Activated CD4-positive, alpha-beta T cell treated with anti-CD3 and anti-CD28 coated beads, Interleukin-2, amount 10 ng/mL, durations not matched to agents 24 days and 14 days (primary cell): ENCODE measurements at places on chromosomes 4 and X. TPM values are rescaled to one million over a fixed set of nuclear protein-coding genes. Genes with fewer than 3 reads are reported as not detected.

The FAM184B gene
- total RNA-seq = not detected in 2 replicates

The EVC2 gene
- 0.31 and 0.40 TPM in 2 replicates for total RNA-seq

The MAP3K15 gene
- total RNA-seq = 0.31 and 0.37 TPM in 2 replicates

The SPIN2A gene
- 0.66 and 1.0 TPM in 2 replicates for total RNA-seq

The SNX12 gene
- 56.0 and 57.1 TPM in 2 replicates for total RNA-seq

The TRAM1L1 gene
- total RNA-seq = not detected in 2 replicates

GRCh38 chr4:100519205-100519604, 1.4 kb upstream of the EMCN start:
- DNase-seq = no peak
- no peak overlapping the region for H3K27ac ChIP-seq
- H3K4me1 ChIP-seq = no peaks in the 10 kb centered on the region
- H3K27me3 ChIP-seq = peaks cover 9% of the 10 kb centered on the region

- peaks cover 4% of the 10 kb centered on the region for H3K27me3 ChIP-seq
- DNase-seq = no peak
- H3K4me1 ChIP-seq = no peaks in the 10 kb centered on the region
- H3K4me3 ChIP-seq = no peak overlapping the region
Observed at GRCh38 chr4:150039274-150040127, 38.7 kb upstream of the DCLK2 start.

GRCh38 chr4:186240452-186240847, 13.1 kb downstream of the KLKB1 start:
- no peaks in the 10 kb centered on the region for H3K36me3 ChIP-seq
- no peaks in the 10 kb centered on the region for H3K4me1 ChIP-seq
- H3K27me3 ChIP-seq = no peaks in the 10 kb centered on the region
- no peak overlapping the region for H3K27ac ChIP-seq
- H3K4me3 ChIP-seq = no peak overlapping the region

DNA sequence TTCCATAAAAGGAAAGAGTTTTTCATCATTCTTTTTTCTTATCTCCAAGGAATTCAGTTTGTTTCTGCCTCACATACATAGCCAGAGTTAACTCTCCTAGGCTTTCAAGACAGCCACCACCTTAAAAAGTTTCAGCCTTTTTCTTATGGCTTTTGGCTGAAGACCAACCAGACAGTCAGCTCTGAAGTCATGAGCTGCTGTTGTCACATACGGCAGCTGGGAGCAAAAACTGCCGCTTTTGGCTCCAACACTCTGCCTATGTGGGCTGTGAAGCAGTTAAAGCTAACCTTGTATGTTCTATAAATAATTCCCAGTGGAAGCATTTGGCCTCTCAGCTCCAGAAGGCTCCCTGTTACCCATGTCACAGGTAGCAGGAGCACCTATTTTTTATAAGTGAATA, 104.1 kb downstream of the KLHL4 start:
- H3K4me3 ChIP-seq = no peak overlapping the region
- H3K27me3 ChIP-seq = no peaks in the 10 kb centered on the region
- DNase-seq = no peak
- H3K27ac ChIP-seq = no peak overlapping the region
- no peaks in the 10 kb centered on the region for H3K36me3 ChIP-seq
- no peaks in the 10 kb centered on the region for H3K4me1 ChIP-seq

- no peak overlapping the region for H3K4me3 ChIP-seq
- no peaks in the 10 kb centered on the region for H3K4me1 ChIP-seq
- no peak overlapping the region for H3K27ac ChIP-seq
- H3K27me3 ChIP-seq = peaks cover 3% of the 10 kb centered on the region
- H3K36me3 ChIP-seq = no peaks in the 10 kb centered on the region
Observed at GRCh38 chr4:21775703-21776102, 172.9 kb downstream of the KCNIP4 start.

DNA sequence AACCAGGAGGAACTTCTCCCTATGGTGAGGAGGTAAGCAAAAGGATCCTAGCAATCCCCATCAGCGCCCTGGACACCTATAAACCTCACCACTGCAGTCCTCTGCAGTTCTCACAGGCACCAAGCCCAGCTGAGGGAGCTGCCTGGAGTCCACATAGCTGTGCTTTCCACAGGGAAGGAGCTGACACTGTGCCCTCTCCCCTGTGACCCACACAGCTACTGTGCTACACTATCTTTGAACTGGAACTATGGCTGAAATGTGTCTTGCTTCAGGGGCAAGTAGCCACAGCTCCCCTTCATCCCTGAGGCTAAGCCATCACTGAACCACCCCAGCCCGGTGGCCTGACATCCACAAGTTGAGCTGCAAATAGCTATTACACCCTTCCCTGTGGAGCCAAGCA, 208.5 kb upstream of the RPL34 start:
- H3K27me3 ChIP-seq = peaks cover 22% of the 10 kb centered on the region
- H3K36me3 ChIP-seq = no peaks in the 10 kb centered on the region
- H3K4me1 ChIP-seq = no peaks in the 10 kb centered on the region
- DNase-seq = no peak
- H3K4me3 ChIP-seq = no peak overlapping the region

GRCh38 chr4:45776146-45776545, 347.7 kb downstream of the GABRG1 start:
- H3K4me1 ChIP-seq = no peaks in the 10 kb centered on the region
- H3K36me3 ChIP-seq = no peaks in the 10 kb centered on the region
- no peak overlapping the region for H3K27ac ChIP-seq
- no peaks in the 10 kb centered on the region for H3K27me3 ChIP-seq
- DNase-seq = no peak
- no peak overlapping the region for H3K4me3 ChIP-seq

DNA sequence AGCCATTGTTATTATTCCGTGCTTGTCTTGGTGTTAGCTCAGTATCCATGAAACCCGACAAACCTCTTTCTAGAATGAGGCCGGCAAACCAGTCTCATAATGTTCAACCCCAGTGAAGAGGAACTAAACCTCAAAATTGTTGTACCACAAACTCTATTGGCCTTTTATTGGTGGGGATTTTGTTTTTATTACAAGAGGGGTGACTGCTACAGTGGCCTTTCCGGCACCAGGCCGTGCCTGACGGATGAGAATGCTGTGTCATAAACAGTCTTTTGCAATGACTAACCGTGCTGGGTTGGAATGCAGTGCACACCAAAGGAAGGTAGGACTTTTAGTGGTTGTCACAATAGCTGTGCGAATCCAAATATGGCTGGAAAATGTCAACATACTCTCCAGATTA, 60.8 kb downstream of the SHROOM2 start:
- no peak overlapping the region for H3K27ac ChIP-seq
- H3K36me3 ChIP-seq = no peaks in the 10 kb centered on the region
- no peaks in the 10 kb centered on the region for H3K4me1 ChIP-seq
- DNase-seq = no peak
- H3K27me3 ChIP-seq = no peaks in the 10 kb centered on the region
- H3K4me3 ChIP-seq = no peak overlapping the region

DNA sequence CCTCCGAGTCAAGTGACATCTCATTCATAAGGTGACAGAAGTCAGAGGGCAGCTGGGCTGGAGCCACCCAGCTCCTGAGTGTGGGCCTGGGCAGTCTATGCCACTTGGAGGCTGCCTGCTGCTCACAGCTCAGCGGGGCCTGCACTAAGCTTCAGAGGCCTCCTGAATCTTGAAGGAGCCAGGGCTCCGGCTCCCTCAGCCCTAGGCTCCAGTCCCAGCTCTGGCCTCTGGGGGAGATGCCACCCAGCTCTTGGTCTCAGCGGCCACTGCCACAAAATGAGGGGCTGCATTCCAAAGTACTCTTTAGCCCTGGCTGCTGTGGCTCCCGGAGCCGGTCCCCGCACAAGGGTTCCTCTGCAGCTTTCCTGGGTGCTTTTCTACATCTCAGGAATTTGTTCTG, 32.7 kb upstream of the PSAPL1 start:
- no peak overlapping the region for H3K27ac ChIP-seq
- DNase-seq = no peak
- H3K4me1 ChIP-seq = no peaks in the 10 kb centered on the region
- H3K4me3 ChIP-seq = no peak overlapping the region

GRCh38 chr4:139202991-139203390, 26.0 kb upstream of the ELF2 start:
- peaks cover 34% of the 10 kb centered on the region for H3K27me3 ChIP-seq
- peaks cover 6% of the 10 kb centered on the region for H3K4me1 ChIP-seq
- DNase-seq = no peak

GRCh38 chr4:145921231-145921630, 17.4 kb downstream of the ZNF827 start:
- DNase-seq = no peak
- peaks cover 43% of the 10 kb centered on the region for H3K36me3 ChIP-seq
- H3K27ac ChIP-seq = no peak overlapping the region
- no peak overlapping the region for H3K4me3 ChIP-seq
- H3K4me1 ChIP-seq = peaks cover 25% of the 10 kb centered on the region
- no peaks in the 10 kb centered on the region for H3K27me3 ChIP-seq

- peak; percentile 9 for DNase-seq
- no peak overlapping the region for H3K27ac ChIP-seq
- H3K4me3 ChIP-seq = no peak overlapping the region
- no peaks in the 10 kb centered on the region for H3K4me1 ChIP-seq
- no peaks in the 10 kb centered on the region for H3K36me3 ChIP-seq
Observed at GRCh38 chr4:141207961-141208360, 12.7 kb upstream of the ZNF330 start.

DNA sequence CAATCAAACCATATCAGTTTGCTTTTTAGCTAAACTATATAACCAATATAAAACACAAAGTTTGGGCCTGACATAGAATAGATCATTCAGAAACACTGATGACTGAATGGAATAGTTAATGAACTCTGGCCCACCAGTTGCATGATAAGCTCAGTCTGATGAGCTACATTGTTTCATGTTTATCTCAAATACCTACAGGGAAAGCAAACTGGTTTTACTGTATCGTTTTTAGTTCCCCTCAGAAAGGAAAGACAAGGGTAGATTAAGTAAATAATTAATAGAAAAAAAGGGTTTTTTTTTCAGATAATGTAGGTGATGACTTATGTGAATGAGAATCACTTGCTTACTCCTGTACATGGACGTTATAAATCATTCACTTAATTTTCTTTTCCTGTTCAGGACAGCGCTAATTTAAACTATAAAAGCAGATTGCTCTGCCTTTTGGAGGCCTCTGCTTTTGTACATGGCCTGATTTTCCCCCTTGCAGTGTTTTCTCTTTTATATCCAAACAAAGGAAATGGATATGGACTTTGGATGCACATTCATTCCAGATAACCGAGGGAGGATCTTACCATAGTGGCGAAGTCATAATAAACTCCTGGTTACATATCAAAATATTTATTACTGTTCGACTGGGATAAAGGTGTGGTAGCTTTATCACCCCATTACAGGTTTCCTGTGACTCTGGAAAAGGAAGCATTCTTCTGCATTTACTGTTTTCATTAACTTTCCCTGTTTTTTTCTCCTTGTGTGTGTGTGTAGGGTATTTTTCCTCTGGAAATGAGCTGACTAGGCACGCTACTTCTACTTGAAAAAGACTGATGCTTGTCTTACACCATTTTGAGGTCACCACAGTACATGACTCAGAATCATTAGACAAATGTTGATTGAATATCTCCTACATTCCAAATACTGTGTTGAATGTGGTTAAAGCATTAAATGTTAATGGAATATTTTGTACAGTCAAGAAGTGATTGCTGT, 373.1 kb upstream of the HS3ST1 start:
- H3K36me3 ChIP-seq = no peaks in the 10 kb centered on the region
- no peaks in the 10 kb centered on the region for H3K4me1 ChIP-seq
- DNase-seq = no peak
- no peaks in the 10 kb centered on the region for H3K27me3 ChIP-seq

DNA sequence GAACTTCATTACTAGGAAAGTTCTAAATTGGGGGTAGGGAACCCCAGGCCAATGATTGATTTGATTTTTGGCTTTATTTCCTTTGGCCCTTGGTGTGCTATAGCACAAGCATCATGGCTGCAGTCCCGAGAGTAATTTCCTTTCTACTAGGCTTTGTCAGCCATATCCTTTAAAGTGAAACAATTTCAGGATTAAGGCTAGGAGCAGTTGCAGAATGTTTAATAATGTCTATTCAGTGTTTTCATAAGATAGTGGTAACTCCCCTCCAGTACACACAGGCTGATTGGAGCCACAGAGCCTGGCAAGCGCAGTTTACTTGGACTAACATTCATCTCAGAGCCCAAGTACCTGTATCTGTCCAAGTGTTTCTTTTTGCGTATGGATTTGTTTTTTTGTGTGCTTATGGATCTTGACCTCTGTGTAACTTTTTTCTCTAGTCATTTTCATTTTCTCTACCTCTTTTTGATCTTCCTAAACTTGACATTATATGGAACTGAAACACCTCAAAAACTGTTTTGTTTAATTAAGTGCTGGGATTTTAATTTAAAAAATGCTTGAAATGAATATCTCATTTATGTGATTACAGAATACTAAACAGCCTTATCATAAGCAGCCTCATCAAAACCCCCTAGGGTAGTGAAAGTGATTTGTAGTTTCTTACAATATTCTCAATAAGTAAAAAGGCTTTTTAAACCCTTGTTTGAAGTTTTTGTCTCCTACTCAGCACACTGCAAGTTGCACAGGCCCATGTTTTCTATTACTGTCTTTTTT, 7.5 kb downstream of the STIM2 start:
- H3K36me3 ChIP-seq = peaks cover 17% of the 10 kb centered on the region
- H3K4me1 ChIP-seq = peaks cover 64% of the 10 kb centered on the region
- no peak for DNase-seq
- no peaks in the 10 kb centered on the region for H3K27me3 ChIP-seq

- H3K27ac ChIP-seq = no peak overlapping the region
- H3K4me1 ChIP-seq = no peaks in the 10 kb centered on the region
- DNase-seq = no peak
- no peak overlapping the region for H3K4me3 ChIP-seq
Observed at GRCh38 chrX:41779030-41779564, 55.1 kb downstream of the GPR82 start.

DNA sequence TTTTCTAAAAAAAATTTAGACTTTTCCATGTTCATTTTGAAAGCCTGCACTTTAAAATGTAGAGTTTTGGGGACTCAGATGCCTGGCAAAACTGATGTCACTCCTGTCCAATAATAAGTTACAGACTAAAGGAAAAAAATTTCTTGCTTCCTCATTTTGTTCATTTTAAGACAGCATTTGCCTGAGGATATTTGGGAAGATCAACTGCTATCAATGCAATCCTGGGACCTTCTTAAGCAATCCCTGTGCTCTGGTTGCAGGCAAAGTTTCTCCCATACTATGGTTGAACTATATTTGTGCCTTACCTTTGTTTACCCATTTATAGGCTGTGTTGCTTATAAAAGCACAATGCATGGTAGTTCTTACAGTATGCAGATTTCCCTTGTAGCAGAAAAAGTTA, 280.4 kb downstream of the CFAP47 start:
- no peak for DNase-seq
- no peaks in the 10 kb centered on the region for H3K27me3 ChIP-seq
- H3K27ac ChIP-seq = no peak overlapping the region
- no peak overlapping the region for H3K4me3 ChIP-seq
- no peaks in the 10 kb centered on the region for H3K36me3 ChIP-seq

GRCh38 chrX:108438110-108438623, at the start of gene COL4A6:
Gene COL4A6 (minus strand): TSS chrX:108438422. CDS start chrX:108438196, 226 bp downstream.
- no peak for DNase-seq
- no peaks in the 10 kb centered on the region for H3K36me3 ChIP-seq
- H3K27me3 ChIP-seq = peaks cover 28% of the 10 kb centered on the region
- no peak within 1 kb of the TSS for H3K4me3 ChIP-seq
